ENCODE measurements at places on chromosomes 16 and 17. TPM values are rescaled to one million over a fixed set of nuclear protein-coding genes. Genes with fewer than 3 reads are reported as not detected.

RCVRN gene
- 0.63 TPM for polyA plus RNA-seq

GRCh38 chr16:5982979-5983378 lies 885.4 kb upstream of the EEF2KMT start:
- DNase-seq = no peak

TBC1D3H gene
- polyA plus RNA-seq = not detected

KCNJ18 gene
- polyA plus RNA-seq = not detected

DNA sequence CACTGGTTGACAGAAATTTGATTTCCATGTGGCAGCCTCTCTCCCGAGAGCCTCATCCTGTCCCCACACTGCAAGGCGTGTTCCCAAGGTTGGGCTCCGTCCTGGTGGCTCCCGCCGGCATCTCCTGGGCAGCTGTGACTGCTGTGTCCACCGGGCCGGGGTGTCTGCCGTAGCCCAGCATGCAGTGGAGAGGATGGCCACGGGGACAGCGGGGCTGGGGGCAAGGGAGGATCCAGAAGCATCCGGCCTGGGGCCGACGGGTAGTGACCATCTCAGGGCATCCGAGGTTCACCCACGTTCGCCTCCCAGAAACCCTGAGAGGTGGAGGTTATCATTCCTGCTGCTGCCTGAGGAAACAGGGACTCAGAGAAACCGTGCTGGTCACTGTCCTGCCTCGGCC lies 7.3 kb upstream of the RAB40B start:
- no peak for DNase-seq

BRICD5 gene
- 10.5 TPM for polyA plus RNA-seq

GRCh38 chr17:44198721-44199552 lies 747 bp downstream of the ATXN7L3 start:
- DNase-seq = peak; percentile 68

- no peak for DNase-seq
Observed at GRCh38 chr17:2271985-2272702, 31.4 kb downstream of the SMG6 start.

DNA sequence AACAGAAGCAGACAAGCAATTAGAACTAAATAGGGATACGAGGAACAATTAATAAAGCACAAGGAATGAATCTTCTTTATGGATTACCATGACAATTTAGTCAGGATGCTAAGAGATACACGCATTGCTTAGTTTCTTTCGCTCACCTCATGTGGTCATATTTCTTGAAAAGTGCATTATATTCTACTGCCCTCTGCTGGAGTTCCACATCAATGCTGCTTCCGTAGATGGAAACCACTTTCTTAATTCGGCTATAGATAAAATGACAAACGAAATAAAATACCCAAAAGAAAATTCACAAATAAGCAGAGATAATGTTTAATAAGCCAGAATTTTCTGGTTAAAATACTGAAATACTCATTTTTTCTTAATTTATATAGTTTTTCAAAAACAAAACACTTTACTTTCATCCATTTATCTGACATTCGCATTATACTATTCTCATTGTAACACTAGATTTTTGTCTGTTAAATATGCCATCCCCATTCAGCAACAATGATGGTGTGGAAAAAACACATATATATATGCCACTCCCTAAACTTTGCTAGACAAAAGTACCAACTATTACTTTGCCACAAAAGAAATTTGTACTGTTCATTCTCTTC lies 22.0 kb upstream of the PHLPP2 start:
- DNase-seq = peak; percentile 36

POLR3E gene
- polyA plus RNA-seq = 54.8 TPM

GRCh38 chr17:6489016-6489550 lies 44.8 kb downstream of the PIMREG start:
- DNase-seq = no peak

DNA sequence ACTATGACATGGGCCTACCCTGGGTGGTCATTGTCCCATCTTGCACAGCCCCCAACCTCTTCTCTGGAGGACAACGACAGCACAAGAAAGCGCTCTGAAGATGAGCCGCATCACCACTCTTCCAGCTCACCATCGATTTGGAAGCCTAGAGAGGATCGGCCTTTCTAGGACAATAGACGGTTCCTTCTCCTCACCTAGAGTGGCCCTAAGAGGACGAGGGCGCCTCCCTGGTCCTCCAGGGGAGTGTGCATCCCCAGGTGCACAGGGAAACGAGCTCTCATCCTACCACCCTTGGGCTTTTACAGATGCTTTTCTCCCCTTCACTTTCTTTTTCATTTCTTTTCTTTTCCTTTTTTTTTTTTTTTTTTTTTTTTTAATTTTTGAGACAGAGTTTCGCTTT lies 20.3 kb upstream of the SLC52A1 start:
- no peak for DNase-seq

- no peak for DNase-seq
Observed at GRCh38 chr17:3762922-3763776, 37.8 kb downstream of the ITGAE start.

CEP131 gene
- polyA plus RNA-seq = 9.0 TPM

DNA sequence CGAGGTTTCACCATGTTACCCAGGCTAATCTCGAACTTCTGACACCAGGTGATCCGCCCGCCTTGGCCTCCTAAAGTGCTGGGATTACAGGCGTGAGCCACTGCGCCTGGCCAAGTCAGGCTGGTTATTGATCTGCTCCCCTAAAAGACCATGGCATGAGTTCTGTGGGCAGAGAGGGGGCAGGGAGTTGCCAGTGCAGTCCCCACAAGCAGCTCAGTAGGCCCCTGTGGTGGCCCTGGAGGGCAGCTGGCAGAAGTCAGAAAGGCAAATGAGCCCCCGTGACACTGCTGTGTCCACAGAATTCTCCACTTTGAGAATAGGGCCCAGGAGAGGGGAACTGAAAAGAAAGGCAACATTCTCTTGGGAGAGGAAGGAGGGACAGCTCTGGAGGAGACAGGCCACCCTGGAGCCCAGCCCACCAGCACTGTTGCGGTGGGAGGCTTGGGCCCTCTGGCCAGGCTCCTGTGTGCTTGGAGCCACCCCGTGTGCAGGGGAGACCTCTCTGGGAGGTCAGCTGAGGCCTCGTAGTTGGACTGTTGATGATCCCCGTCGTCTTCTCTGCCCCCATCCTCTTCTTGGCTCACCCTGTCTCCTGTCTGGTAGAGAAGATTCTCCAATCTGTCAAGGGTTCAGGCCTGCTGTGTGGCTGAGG lies 2.1 kb upstream of the AMDHD2 start:
- DNase-seq = no peak

DNA sequence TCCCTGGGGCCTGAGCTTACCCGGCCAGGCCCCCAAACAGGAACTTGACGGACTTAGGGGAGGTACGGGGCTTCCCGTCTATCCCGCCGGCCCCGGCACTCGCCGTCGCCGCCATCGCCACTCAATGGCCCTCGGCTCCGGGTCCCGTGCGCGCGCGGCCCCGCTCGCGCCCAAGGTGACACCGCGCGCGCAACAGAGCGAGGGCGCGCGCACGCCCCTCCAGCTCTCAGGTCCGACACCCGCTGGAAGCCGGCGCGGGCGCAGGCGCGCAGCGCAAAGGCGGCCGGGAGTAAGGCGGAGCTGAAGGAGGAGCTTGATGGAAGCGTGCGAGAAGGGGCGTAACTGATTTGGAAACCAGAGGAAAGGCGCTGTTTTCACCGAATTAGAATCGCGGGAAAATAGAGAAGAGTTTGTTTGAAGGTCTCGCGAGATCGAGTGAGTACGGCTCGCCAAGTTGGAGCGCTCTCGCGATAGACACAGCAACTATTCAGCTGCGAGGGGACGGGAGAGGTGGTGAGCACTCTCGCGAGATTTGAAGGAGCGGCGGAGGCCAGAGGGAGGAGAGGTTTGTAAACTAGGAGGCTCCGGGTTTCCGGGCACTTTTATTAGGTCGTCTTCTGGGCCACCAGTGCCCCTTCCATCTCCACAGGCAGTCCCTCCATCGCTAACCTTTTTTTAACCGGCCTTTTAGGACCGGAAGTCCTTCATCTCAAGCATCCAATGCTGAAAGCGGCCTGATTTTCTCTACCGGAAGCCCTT lies at the start of the genes RNF167 and SLC25A11:
TSS of gene RNF167 (plus strand) at position 473 of the 759 bp plus-strand sequence. CDS start 642 bp downstream, outside the sequence.
TSS of gene SLC25A11 (minus strand) at position 251 of the 759 bp plus-strand sequence. CDS start at position 115, 136 bp downstream.
- DNase-seq = peak; percentile 99

DNA sequence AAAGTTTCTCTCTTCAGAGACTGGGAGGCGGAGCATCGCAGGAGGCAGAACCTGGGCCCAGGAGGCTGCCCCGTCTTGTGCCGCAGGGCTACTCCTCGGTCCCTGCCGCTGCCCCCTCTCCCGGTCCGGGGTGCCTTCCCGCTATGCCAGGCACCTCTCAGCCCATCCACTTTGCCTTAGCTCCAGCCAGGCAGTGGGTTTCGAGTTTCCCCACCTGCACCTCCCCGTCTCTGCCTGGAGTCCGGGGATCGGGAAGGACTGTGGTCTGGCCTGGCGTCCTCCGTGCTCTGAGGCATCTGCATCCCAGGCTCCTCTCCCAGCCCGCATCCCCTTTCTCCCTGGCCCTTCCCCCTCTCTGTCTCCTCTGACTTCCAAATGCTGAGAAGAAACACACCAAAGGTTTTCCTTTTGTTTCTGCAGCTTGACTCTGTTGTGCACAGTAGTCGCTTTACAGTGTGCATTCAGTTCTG lies 26.8 kb upstream of the PIK3R6 start:
- no peak for DNase-seq

DNA sequence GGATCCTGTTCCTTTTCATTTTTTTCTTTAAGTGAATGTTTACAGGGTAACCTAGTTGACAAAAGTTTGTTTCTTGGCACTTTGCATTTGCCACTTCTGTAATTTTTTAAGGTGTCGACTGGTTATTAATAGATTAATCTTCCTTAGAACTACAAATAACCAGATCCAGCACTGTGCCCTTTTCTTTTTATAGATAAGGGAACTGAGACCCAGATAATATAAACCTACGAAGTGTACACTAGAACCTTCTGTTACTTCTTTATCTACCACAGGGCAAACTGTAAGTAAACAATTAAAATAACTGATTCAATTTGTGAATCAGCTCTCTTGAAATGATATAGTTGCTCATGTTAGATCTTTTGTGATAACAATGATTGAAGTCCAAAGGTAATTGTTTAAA lies 55.4 kb downstream of the NLK start:
- DNase-seq = no peak

DNA sequence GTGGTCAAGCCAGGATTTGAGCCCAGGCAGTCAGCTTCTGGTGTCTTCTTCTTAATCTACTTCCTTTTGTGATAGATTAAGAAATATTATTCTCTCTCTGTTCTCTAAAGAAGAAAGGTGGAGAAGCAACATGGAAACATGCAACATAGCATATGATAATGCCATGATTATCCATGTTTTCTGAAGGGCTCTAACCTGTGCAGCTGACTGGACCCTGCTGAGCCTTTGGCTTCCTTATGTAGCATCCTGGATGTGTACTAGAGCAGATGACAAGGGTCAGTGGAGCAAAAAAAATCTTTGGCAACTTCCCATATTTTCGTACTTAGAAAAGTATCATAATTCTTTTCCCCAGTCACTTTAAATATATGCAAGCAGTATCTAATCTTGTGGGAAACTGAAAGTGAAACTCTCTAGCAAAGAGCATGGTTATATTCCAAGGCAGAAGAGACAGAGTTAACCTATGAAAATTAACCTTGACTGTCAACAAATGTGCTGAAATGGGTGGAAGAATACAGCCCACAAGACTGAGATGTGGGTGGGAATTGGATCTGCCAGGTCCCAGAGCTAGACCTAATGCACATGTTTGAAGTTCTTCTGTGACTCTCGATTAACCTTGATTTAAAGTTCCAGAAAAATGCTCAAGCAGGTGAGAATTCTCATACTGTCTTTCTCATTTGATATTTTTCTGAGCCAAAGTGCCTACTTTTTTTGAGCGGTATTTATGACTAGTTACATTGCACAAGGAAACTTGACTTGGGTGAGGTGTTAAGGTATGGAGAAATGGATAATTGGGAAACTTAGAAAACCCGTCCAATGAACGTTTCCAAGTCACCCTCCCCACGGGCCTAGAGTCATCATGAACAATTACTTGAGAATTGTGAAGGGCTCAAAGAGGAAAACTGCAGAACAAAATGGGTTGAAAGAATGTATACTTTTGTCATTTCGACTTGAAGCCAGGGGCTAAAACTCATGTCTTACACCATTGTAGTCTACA lies 248.6 kb downstream of the FTO start:
- DNase-seq = peak; percentile 65

C17orf78 gene
- 6.0 TPM for polyA plus RNA-seq

DNA sequence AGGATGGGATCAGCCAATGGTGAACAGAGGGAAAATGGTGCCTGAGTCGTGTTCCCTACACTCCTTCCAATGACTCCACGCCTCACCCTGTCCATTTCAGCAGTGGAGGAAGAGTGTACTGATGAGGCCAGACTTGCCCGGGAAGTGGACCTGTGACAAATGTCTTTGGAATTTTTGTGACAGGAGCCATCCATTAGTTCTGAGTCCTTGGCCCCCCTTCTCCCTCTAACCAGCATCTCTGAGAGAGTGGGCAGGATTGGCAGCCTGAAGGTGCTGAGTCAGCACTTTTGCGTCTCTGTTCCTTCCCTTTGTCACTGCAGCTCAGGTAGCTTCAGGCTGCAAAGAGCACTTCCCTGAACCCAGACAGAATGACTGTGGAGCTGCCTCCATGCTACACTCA lies 30.8 kb downstream of the BEAN1 start:
- DNase-seq = no peak

MYL4 gene
- polyA plus RNA-seq = 5.0 TPM

GRCh38 chr16:28898266-28898665 lies 20.0 kb downstream of the ATP2A1 start:
- DNase-seq = no peak

CCT6B gene
- polyA plus RNA-seq = 2.8 TPM

DNA sequence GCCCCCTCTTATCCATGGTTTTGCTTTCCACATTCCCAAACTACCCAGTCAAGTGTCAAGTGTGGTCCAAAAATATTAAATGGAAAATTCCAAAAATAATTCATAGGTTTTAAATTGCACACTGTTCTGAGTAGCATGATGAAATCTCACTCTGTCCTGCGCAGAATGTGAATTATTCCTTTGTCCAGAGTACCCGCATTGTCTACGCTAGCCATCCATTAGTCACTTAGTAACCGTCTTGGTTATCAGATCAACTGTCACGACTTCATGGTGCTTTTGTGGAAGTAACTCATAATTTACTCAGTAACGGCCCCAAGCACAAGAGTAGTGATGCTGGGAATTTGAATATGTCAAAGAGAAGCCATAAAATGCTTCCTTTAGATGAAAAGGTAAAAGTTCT lies 94.9 kb downstream of the SLC39A11 start:
- DNase-seq = no peak

- peak; percentile 54 for DNase-seq
Observed at GRCh38 chr16:89319886-89320781, 102.6 kb downstream of the ZNF778 start.

GRCh38 chr16:50124769-50125168 lies 28.3 kb upstream of the TENT4B start:
- DNase-seq = no peak

DNA sequence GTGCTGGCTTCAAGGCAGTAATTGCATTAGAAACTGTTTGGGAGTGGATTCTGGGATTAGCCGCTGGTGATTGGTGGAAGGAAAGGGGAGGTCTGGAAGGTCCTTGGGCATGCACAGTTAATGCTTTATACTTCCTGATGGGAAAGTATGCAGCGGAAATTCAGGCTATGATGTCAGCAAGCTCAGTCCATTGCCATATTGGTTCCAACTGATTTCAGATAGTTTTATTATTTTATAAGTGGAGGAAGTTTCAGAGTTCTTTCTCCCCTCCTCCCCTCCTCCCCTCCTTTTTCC lies 8.1 kb upstream of the CMTR2 start:
- no peak for DNase-seq

ZACN gene
- polyA plus RNA-seq = 23.7 TPM
